Left renal cortex interstitium (tissue), 4 donors: ENCODE measurements at places on chromosomes 7 and 10.

- DNase-seq: no peak
These were observed 1.3 kb upstream of the C10orf67 start for GRCh38 chr10:23345861-23346260.

GRCh38 chr10:1175956-1176565 lies 119.9 kb downstream of the WDR37 start:
- no peak for DNase-seq

- DNase-seq: no peak
These were observed 56.7 kb downstream of the NSUN6 start for GRCh38 chr10:18594574-18595156.

GRCh38 chr7:71016401-71016800 lies 115.5 kb upstream of the GALNT17 start:
- DNase-seq: no peak

DNA sequence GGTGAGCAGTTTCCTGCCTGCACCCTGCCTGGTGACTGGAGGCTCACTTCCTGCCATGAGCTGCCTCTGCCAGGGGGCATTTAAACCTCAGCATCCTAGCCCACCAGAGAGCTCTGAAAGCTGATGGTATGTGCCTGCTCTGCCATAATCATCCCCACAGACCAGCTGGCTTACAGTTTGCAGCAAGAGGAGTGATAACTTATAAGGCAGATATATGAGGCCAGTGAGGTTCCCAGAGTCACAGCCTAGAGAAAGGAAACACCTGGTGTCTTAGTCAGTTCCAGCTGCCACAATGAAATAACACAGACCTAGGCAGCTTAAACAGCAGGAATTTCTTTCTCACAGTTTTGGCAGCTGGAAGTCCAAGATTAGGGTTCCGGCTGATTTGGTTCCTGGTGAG lies 232.0 kb downstream of the PAXIP1 start:
- DNase-seq: no peak

- peak; percentile 71 for DNase-seq
These were observed at the start of gene EXOC6 for GRCh38 chr10:92848441-92849233. Gene EXOC6, plus strand, starts transcription at chr10:92848520. Its CDS starts 14 bp downstream, at chr10:92848534.

DNA sequence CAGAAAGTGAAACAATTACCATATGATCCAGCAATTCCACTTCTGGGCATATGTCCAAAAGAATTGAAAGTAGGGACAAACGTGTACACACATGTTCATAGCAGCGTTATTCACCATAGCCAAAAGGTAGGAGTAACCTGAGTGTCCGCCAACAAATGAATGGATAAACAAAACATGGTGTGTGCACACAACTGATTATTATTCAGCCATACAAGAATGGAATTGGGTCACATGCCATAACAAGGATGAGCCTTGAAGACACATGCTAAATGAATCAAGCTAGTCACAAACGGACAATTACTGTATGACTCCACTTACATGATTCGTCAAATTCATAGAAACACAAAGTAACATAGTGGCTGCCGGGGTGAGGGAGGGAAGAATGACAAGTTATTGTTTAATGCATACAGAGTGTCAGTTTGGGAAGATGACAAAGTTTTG lies 4.1 kb upstream of the OIT3 start:
- no peak for DNase-seq

- no peak for DNase-seq
These were observed at the start of gene AKR1D1 for GRCh38 chr7:138076196-138076595. Gene AKR1D1, plus strand, starts transcription at chr7:138076459. Its CDS starts 60 bp downstream, at chr7:138076519.

GRCh38 chr7:92750946-92751345 lies 85.4 kb downstream of the CDK6 start:
- DNase-seq: no peak

DNA sequence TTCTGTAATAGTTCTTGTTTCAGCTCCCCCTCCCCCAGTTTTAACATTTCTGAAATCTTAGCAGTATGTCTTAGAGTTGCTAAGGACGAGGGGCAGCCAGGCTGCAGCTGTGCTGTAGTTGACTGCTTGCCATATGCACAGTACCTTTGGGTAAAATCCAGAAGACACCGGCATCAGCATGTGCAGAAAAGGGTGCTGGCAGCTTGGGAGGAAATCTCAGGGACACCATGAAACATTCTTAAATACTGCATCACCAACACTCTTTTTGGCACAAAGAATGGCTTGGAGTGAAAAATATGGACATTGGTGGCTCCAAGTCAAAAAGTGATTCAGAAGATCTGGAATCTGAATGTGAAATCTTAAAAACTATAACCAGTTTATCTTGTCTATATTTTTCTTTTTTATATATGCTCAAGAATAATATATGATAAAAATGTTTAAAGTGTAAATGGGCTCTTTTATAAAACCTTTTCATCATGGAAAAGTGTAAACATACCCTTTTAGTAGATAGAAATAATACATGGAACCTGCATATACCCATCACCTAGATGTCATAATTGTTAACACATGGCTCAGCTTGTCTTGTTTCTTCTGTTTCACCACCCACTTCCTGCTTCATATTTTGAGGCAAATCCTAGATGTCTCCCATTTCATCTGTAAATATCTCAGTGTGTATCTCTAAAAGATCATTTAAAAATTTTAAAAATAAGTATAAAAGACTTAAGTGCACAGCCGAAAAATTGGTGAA lies 34.4 kb upstream of the ARMS2 start:
- no peak for DNase-seq

GRCh38 chr10:5095687-5096086 lies 1.5 kb downstream of the AKR1C3 start:
- no peak for DNase-seq

- no peak for DNase-seq
These were observed 142.3 kb downstream of the MAPK8 start for GRCh38 chr10:48448796-48449195.

DNA sequence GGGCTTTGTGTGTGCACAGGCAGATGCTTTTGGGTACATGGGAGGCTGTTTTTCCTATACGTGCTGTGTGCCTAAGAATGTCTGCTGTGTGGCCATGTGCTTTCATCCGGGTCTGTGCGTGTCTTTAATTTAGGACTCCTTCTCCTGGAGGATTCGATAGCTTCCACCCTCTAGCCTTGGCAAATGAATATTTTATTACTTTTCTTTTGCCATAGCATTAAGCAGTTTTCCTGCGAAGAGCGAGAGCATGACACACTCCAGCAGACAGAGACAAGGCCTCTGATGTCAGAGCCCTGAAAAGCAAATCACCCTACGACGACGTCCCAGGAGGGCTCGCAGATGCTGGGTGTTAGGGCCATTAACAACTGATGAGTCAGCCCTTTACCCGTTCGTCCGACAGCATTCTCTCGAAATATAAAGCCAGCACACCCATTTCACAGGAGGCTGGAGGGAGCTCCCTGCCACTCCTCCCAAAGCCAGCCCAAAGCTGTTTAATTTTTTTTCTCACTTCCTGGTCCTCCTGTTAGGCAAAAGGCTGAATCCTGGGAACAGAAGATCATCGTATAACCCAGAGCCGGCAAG lies 311.3 kb upstream of the ZMIZ1 start:
- no peak for DNase-seq

- DNase-seq: no peak
These were observed 544.0 kb upstream of the ZWINT start for GRCh38 chr10:56905051-56905450.

DNA sequence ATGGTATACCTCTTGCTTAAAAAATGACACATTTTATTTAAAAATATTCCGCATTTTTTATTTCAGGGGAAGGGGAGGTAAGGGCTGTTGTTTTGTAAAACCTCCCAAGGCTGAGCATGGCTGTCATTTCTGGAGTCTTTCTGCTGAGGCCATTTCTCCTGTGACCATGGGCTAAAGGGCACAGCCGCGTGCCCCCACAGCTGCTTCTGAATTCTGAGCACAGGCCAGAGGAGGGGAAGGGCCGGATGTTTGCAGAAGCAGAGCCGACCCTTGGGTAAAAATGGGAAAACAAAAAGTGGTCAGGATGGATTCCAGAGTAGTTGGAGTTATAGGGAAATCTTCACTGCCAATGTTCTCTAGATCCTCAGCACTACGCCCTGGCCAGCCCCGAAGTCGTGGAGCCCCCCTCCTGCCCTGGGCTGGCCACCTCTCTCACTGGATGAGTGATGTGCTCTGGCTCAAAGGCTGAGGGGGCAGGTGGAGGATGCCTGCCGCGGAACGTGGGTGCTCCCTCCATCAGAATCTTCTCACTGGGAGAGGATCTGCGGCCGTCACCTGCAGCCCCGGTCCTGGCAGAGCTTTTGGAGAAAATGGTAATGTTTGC lies 131.3 kb upstream of the ZEB1 start:
- DNase-seq: no peak

GRCh38 chr10:33223326-33224000 lies 111.0 kb downstream of the NRP1 start:
- DNase-seq: peak; percentile 65

- DNase-seq: no peak
These were observed 85.8 kb downstream of the GRK5 start for GRCh38 chr10:119292968-119293760.

- DNase-seq: no peak
These were observed 43.0 kb downstream of the SUFU start for GRCh38 chr10:102546606-102547320.

GRCh38 chr10:27664461-27664860 lies 81.2 kb downstream of the MKX start:
- no peak for DNase-seq

GRCh38 chr7:77536017-77536412 lies 1.1 kb upstream of the PTPN12 start:
- no peak for DNase-seq

GRCh38 chr7:149599636-149600206 lies 102.1 kb upstream of the ZNF746 start:
- DNase-seq: no peak
